PC-3 (cell line): ENCODE measurements at places on chromosomes 13 and 19. TPM values are rescaled to one million over a fixed set of nuclear protein-coding genes. Genes with fewer than 3 reads are reported as not detected.

DNA sequence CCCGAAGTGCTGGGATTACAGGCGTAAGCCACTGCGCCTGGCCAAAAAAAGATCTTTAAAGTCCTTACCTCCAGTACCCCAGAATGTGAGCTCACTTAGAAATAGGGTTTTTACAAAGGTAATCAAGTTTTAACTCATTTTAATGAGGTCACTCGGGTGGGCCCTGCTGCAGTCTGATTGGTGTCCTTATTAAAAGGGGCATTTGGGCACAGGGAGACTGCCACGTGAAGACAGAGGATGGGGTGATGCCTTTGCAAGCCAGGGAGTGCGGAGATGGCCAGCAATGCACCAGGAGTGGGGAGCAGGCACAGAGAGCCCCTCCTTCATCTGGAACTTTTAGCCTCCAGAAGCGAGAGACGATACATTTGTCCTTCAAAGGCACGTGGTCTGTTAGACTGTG is 11.7 kb downstream of the NKPD1 start:
- no peaks in the 10 kb centered on the region for H3K27me3 ChIP-seq
- H3K27ac ChIP-seq, result no peak overlapping the region
- DNase-seq, result no peak

Gene ZGLP1
- 1.4 and 1.8 TPM in 2 replicates for total RNA-seq

DNA sequence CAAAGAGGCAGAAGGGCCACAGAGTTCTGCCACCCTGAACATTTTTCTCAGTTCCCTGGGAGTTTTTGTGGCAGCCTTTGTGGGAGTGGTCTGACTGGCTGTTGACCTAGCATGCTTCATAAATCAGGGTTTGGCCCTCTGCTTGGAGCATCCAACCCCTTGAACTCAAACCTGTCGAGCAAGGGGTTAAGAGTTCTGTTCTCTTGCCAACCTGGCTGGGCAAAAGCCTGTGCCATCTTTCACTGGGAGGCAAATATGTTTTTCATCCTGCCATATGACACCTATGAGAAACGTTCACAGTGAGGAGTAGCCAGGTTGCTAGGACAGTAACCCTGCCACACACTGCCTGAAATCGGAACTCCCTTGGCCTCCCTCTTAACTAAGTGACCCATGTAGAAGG is 7.7 kb upstream of the TEX26 start:
- H3K36me3 ChIP-seq, result no peaks in the 10 kb centered on the region
- H3K27ac ChIP-seq, result no peak overlapping the region
- H3K27me3 ChIP-seq, result peaks cover 55% of the 10 kb centered on the region
- no peak for DNase-seq
- no peaks in the 10 kb centered on the region for H3K4me1 ChIP-seq

GRCh38 chr13:19864024-19864745 is 736 bp upstream of the ZMYM5 start:
- no peaks in the 10 kb centered on the region for H3K27me3 ChIP-seq
- H3K4me3 ChIP-seq, result peak overlapping the region; percentile 91
- no peaks in the 10 kb centered on the region for H3K36me3 ChIP-seq
- peak; percentile 30 for DNase-seq
- peak overlapping the region; percentile 91 for H3K27ac ChIP-seq

DNA sequence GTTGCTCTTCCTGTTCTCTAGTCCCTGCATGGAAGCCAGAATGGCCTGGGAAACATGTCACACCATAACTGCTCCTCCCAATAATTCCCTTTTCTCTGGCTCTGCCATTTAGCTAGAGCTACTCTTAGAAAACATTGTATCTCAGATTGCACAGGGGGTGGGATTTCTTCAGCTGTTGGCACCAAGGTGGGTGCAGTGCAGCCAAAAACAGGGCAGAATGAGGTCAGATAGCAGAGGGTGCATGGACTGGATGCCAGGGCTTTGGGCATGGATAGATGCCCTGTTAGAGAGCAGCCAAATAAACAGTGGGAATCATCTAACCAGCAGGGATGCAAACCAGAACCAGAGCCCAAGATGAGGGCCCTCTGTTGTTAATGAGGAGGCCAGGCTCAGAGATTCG is 4.9 kb upstream of the AMER2 start:
- peaks cover 85% of the 10 kb centered on the region for H3K27me3 ChIP-seq
- H3K4me3 ChIP-seq, result no peak overlapping the region
- H3K4me1 ChIP-seq, result no peaks in the 10 kb centered on the region

GRCh38 chr19:51589511-51589910 is 18.4 kb downstream of the ZNF175 start:
- no peak overlapping the region for H3K4me3 ChIP-seq
- H3K27ac ChIP-seq, result no peak overlapping the region

Gene SLAIN1
- 5.0 and 12.7 TPM in 2 replicates for total RNA-seq

GRCh38 chr19:55753401-55753800 is 5.5 kb upstream of the RFPL4A start:
- no peaks in the 10 kb centered on the region for H3K36me3 ChIP-seq
- H3K4me1 ChIP-seq, result no peaks in the 10 kb centered on the region
- peaks cover 76% of the 10 kb centered on the region for H3K27me3 ChIP-seq
- no peak for DNase-seq

DNA sequence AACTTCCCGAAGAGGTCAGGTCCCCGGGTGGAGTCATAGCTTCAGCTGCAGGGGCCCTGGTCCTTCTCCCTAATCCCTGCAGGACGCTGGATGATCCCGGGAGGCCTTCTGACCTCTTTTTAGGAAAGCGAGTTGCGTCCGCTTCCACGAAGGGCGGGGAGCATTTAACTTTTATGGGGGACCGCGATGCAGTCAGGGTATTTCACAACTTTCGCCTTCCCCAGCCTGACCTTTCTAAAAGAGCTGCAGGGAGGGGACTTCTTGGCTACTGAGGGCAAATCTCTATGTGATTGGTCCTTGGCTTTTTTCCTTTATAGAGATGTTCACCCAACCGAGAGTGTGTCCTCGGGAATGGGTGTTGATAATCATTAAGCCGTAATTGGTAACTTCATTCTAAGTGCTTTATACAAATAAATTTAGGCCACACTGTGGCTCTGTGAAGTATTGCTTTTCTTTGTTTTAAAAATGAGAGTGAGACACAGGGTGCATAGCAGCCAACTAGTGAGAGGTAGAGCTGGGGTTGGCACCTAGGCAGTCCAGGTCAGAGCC is 778 bp downstream of the ZNF230 start:
- H3K27ac ChIP-seq, result no peak overlapping the region
- H3K4me3 ChIP-seq, result peak overlapping the region; percentile 81
- H3K36me3 ChIP-seq, result peaks cover 24% of the 10 kb centered on the region
- H3K4me1 ChIP-seq, result no peaks in the 10 kb centered on the region
- no peaks in the 10 kb centered on the region for H3K27me3 ChIP-seq

- no peak overlapping the region for H3K4me3 ChIP-seq
- H3K36me3 ChIP-seq, result 0 out of 2 replicates have a peak, but pooled peaks cover 3% of the 10 kb centered on the region
Measured at GRCh38 chr19:41420101-41420880, 6.9 kb downstream of the B3GNT8 start.

Gene ADAMTSL5
- total RNA-seq, result 1.7 and 5.0 TPM in 2 replicates

Gene RFPL4AL1
- total RNA-seq, result not detected in 2 replicates

DNA sequence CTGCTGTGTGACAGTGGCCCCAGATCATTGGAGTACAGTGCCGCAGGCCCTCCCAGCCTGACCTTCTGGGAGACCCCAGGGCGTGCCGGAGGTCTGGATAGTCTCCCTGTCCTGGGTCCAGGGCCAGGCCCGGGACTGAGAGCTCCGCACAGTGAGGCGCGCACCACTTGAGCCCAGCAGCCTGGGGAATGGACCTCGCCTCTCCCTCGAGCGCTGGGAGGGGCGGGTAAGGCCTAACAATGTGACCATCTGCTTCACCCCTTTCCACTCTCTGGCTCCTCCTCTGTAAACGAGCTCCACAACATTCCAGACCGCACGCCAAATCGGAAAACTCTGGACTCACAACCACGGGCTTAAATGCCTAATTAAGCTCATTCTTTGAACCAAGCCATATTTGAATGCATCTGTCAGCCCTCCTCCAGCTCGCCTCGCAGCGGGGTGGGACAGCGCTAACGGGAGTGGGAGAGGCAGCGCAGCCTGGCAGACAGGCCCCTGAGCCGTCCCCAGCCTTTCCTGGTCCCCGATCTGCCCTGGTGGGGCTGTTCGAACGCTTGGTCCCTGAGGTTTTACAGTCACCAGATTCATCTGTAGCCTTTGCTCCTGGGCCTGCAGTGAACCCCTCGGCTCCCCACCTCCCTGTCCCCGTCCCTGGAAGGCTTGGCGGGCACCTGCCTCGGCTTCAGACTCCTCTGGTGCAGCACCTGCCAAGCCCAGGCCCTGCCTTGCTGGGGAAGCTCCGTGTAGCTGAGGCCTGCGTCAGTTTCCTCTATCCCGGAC is 120.7 kb upstream of the VSTM2B start:
- no peak overlapping the region for H3K4me3 ChIP-seq
- H3K27ac ChIP-seq, result no peak overlapping the region
- peaks cover 10% of the 10 kb centered on the region; the same call in 1 of the 2 replicates for H3K27me3 ChIP-seq
- DNase-seq, result peak; percentile 1
- no peaks in the 10 kb centered on the region for H3K4me1 ChIP-seq
- H3K36me3 ChIP-seq, result no peaks in the 10 kb centered on the region

GRCh38 chr19:17778968-17779929 is 15.7 kb upstream of the B3GNT3 start:
- peak overlapping the region; percentile 62 for H3K4me3 ChIP-seq
- DNase-seq, result peak; percentile 84
- H3K36me3 ChIP-seq, result no peaks in the 10 kb centered on the region

Gene KLHL1
- not detected in 2 replicates for total RNA-seq

DNA sequence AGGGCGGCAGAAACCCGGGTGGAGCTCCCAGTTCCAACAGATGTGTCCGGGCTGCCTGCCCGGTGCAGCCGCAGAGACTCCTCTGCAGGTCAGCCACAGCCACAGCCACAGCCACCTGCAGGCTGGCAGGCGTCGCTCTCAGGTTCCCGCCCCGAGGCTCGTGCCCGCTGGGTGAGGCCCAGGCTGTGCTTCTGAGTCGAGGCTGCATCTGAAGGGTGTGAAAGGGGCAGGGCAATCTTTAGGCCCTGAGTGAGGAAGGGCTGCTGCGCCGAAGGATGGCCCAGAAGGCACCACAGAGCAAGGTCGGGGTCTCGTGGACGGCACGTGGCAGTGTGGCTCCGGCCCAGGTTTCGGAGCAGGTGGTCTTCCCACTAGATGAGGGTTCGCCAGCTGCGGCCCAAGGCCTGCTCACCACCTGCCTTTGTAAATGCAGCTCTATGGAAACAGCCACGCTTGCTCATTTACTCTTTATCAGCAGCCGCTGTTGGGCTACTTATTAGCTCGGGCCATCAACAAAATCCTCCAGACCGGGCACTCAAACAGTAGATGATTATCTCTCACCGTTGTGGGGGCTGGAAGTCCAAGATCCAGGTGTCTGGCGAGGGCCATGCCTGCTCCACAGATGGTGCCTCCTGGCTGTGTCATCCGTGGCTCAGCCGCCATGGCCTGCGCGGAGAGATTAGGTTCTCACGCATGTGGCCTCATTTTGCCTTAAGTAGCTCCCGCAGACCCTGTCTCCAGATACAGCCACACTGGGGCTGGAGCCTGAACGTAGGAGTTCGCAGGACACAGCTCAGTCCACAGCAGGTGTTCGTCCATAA is 40.3 kb upstream of the TFDP1 start:
- no peaks in the 10 kb centered on the region for H3K27me3 ChIP-seq
- H3K27ac ChIP-seq, result no peak overlapping the region
- H3K4me3 ChIP-seq, result no peak overlapping the region
- no peak for DNase-seq

Gene KCTD4
- total RNA-seq, result not detected in 2 replicates

DNA sequence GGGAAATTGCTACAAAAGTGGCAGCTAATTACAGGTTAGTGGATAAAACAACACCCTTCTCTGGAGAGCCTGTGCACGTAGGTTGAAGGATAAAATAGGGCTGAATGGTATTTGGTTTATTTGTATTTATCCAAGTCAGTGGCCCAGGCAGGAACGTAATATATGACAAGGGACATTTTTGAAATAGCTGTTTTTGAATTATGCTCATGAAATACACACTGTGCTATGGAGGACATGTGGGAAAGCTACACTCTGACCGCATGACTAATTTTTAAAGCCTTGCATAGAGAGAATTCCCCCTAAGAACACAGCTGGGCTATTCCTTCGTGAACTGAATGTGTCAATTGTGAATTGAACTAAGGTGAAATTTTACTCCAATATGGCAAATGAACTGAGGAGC is 292.1 kb upstream of the MAB21L1 start:
- DNase-seq, result no peak
- no peaks in the 10 kb centered on the region for H3K36me3 ChIP-seq
- no peaks in the 10 kb centered on the region for H3K27me3 ChIP-seq
- no peak overlapping the region for H3K4me3 ChIP-seq

DNA sequence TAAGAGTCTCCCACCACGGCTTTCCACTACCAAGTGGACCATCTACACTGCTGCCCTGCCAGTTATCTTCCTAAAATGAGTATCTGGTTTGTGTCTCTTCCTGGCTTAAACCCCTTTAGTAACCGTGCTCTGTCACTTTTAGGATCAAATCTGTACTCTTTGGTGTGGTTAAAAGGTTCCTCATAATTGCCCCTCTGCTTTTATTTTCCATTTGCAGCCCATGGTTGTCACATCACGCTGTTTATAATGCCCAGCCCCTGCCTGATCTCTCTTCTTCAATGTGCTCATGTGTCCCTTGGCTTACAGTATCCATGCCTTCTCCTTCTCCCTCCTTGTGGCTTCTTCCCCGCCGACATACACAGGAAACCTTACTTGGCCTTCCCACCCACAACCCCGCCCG is 100.1 kb downstream of the DGKH start:
- DNase-seq, result no peak
- H3K36me3 ChIP-seq, result no peaks in the 10 kb centered on the region
- peaks cover 10% of the 10 kb centered on the region for H3K4me1 ChIP-seq
- H3K4me3 ChIP-seq, result no peak overlapping the region

DNA sequence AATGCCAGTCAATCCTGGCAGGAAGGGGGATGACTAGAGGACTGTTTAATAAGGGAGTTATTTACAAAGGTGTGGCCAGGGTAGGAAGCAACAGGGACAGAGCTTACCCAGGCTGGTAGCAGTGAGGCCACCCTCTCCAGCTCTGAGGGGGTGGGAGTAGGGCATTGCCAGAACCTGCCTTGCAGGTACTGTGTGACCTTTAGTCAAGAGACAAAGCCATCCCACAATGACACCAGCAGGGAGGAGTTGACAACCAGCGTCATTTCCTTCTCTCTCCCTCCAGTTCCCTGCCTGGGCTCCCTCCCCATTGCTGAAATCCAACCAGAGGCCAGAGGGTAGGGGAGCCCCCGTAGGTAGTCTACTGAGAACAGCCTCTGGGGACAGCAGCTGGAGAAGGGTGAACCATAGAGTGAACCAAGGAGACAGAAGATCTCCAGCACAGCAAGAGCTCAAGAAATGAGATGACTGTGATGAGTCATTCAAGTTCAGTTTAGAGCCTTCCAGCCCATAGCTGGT is 33.3 kb upstream of the SPATA13 start:
- DNase-seq, result peak; percentile 86
- H3K4me3 ChIP-seq, result no peak overlapping the region; the same call in 1 of the 2 replicates
- H3K27me3 ChIP-seq, result no peaks in the 10 kb centered on the region
- peaks cover 31% of the 10 kb centered on the region for H3K4me1 ChIP-seq
- peak overlapping the region; percentile 93 for H3K27ac ChIP-seq

Gene ZNF285
- total RNA-seq, result 0.12 and 0.22 TPM in 2 replicates

GRCh38 chr19:18626906-18627305 is 9.9 kb upstream of the KLHL26 start:
- no peak for DNase-seq
- H3K4me1 ChIP-seq, result no peaks in the 10 kb centered on the region
- H3K36me3 ChIP-seq, result no peaks in the 10 kb centered on the region
- H3K27ac ChIP-seq, result no peak overlapping the region
- H3K4me3 ChIP-seq, result no peak overlapping the region

GRCh38 chr13:42649141-42649540 is 75.2 kb downstream of the TNFSF11 start:
- no peaks in the 10 kb centered on the region for H3K27me3 ChIP-seq
- H3K27ac ChIP-seq, result no peak overlapping the region
- DNase-seq, result no peak
- H3K36me3 ChIP-seq, result no peaks in the 10 kb centered on the region

- no peaks in the 10 kb centered on the region for H3K36me3 ChIP-seq
- H3K27ac ChIP-seq, result no peak overlapping the region
- no peak for DNase-seq
- H3K4me1 ChIP-seq, result no peaks in the 10 kb centered on the region
- peaks cover 30% of the 10 kb centered on the region for H3K27me3 ChIP-seq
- H3K4me3 ChIP-seq, result no peak overlapping the region
Measured at GRCh38 chr13:50780201-50781015, 63.1 kb downstream of the DLEU7 start.

Gene SYT5
- 0.40 and 2.5 TPM in 2 replicates for total RNA-seq
